ENCODE measurements at places on chromosomes 6 and 20. TPM values are rescaled to one million over a fixed set of nuclear protein-coding genes. Genes with fewer than 3 reads are reported as not detected.

Gene BIRC7
- not detected for total RNA-seq

- no peak for DNase-seq
- H3K27me3 ChIP-seq, result no peaks in the 10 kb centered on the region
- H3K27ac ChIP-seq, result no peak overlapping the region
- no peaks in the 10 kb centered on the region for H3K4me1 ChIP-seq
- H3K4me3 ChIP-seq, result no peak overlapping the region
Measured at GRCh38 chr6:34714663-34715062, 18.1 kb upstream of the ILRUN start.

Gene PANK2
- total RNA-seq, result 63.2 TPM

DNA sequence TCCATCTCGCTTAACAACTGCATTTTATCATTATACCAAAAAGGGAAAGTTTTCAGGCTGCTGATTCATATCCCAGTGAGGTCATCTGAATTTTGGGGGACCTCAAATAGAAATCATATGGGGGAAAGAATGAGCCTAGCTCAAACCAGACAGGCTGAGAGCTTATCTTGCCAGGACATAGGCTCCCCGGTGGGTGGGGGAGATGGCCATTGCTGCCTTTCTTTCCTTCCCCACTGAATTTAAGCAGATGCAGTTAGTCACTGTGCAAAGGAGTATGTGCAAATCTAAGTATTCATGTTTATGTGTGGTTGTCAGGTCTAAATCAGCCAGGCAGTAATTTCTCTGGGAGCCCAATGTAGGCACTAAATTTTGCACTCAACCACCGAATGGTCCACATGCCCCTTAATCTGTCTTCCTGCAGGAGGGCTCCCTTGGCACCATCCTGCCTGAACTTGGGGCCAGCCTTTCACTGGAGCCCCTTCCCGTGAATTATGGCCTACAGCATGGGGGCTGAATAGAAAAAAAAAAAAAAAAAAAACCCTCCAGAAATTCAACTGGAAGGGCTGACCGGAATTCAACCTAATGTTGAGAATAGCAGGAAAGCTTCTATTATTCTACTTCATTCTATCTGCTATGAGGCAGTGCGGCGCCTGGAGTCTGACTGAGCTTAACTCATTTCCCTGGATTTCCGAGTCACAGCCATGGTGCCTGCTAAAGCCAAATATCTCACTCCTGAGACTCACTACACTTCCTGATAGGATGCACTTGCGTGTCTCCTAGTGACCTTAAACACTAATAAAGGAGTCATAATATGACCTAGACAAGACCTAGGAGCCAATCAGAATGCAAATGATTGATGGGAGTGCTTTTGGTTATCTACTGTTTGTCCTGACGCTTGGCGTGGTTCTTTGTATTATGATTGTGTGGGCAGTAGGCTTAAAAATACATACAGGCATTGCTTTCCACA lies 161.5 kb upstream of the HEY2 start:
- no peak overlapping the region for H3K4me3 ChIP-seq
- no peak for DNase-seq
- H3K27me3 ChIP-seq, result no peaks in the 10 kb centered on the region
- no peaks in the 10 kb centered on the region for H3K4me1 ChIP-seq

Gene CD93
- total RNA-seq, result 3.3 TPM
